ENCODE measurements at places on chromosomes 7 and 10.

DNA sequence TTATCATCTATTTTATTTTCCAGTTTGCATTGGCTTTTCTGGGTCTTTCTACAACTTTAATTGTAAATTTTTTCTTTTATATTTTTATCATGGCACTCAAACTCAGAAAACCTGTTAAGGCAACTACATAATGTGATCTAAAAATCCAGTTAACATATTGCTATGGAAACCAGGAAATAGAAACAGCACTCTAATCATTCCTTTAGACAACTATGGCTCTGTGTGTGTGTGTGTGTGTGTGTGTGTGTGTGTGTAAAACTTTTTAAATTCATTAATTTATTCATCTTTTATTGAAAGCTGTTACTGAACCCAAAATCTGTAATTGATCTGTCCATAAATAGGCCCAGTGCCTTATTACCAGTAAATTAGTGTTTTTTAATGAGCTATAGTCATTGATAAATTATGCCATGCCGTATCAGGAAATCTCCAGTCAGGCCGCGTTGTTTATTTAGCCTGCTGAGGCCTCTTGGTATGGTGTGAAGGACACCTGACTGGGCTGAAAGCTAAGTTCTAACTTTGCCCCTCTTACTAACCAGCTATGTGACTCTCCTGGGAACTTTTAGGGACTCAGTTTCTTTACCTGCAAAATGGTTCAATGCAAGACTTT lies 1.5 kb upstream of the MET start:
- no peak for DNase-seq

DNA sequence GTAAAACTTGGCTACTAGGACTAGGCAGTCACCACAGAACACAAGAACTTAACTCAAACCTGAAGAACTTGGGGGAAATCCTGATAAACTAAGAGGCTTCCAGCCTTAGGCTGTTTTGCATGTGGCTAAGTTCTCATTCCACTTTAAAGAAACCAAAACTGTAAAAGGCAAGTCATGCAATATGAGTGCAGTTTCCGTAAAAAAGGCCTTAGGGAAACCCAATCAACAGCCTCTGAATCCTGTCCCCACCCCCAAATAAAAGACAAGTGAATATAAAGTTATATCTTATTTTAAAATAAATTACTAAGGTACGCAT lies 95.1 kb downstream of the USP6NL start:
- no peak for DNase-seq

DNA sequence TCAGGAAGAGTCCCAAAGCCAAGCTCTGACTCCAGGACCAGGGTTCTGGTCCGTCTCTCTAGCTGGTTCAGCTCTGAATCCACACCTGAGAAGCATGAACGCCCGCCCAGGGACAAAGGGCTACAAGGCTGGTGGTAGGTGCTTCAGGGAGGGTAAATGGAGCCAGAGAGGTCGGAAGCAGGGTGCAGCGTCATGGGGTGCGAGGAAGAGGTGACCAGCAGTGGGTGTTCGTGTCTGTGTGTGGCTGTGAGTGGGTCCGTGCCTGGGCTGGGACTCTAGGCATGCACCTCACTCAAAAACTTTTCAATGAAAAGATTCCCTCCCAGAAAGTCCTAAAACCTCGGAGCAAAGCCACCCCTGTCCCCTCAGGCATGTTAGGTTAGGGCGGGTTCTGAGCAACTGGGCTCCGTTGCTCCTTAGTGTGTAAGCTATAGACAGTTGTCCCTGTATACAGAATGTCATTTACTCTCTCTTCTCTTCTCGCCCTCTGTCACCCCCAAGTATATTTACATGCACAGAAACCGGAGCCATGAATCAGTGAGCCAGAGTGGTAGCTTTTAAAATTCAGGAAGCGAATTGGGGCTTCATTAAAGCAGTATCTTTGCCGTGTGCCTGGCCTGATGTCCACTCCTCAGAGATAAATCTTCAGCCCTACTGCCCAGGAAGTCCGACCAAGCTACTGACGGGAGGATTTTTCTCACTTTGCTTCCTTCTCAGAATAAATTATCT lies 12.3 kb upstream of the GATA3 start:
- DNase-seq: peak; percentile 7

- DNase-seq: no peak
Measured at GRCh38 chr10:47456079-47456785, 27.7 kb downstream of the ANXA8 start.

GRCh38 chr7:142934056-142934455 lies 510 bp upstream of the TRPV5 start:
- DNase-seq: no peak

GRCh38 chr10:117421985-117422384 lies 46.7 kb upstream of the PDZD8 start:
- no peak for DNase-seq

GRCh38 chr7:55343860-55344606 lies 21.1 kb upstream of the LANCL2 start:
- no peak for DNase-seq

- no peak for DNase-seq
Measured at GRCh38 chr7:145339319-145339718, 503.5 kb upstream of the TPK1 start.

DNA sequence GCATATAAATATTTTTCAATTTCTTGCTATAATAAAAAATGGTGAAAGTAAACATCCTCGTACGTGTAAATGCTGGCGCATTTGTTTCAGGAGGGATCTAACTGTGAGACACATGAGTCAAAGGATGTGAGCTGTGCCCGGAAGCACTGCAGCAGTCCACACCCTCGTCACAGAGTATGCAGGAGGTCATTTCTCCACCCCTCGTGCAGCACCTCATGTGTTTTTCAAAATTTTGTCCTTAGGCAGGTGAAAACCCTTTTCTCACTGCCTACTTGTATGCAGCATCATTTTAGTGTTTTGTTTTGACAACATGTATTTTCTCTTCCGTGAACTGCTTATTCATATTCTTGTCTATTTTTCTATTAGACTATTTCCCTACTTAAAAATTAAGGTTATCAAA lies 162.7 kb downstream of the AVL9 start:
- no peak for DNase-seq

DNA sequence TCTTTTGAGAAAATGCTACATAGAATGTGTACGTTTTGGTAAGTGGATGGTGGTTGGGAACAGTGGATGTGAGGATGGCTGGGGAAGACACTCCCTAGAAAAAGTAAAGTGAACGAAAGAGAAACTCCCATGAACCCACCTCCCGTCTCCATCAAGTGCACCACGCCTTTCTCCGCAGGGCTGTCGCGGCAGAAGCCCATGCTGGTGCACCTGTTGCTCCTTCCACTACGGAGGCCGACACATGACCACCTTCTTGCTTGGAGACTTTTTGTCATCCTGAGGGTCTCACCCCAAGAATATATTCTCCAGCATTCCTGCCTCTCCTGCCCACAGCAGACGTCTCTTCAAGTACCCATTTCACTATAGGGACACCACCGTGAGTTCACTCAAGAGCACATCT lies 630.4 kb upstream of the PFKP start:
- no peak for DNase-seq

Measured in CD4-positive, alpha-beta T cell treated with Interleukin-10 for 1 hour (primary cell).